ENCODE measurements at places on chromosomes 4 and X. TPM values are rescaled to one million over a fixed set of nuclear protein-coding genes. Genes with fewer than 3 reads are reported as not detected.

DNA sequence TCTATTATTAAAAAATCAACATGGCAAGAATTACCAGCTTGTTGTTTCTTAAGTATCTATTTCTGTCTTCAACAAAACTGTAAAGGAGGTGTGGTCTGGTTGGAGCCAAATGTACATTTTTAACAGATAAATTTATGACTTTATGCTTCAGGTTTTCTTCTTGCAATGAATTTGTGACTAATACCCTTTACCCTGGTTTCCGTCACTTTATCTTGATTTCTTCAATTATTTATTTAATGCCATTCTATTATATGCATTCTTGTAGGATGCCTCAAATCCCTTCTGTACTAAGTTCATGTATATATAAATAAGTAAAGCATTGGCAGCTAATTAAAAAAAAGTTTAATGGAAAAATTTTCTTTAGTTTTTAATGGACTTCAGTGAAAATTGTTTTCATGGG is 41.5 kb upstream of the ANXA3 start:
- no peak for DNase-seq
- H3K4me1 ChIP-seq = peaks cover 12% of the 10 kb centered on the region
- H3K27ac ChIP-seq = no peak overlapping the region
- no peaks in the 10 kb centered on the region for H3K27me3 ChIP-seq

DNA sequence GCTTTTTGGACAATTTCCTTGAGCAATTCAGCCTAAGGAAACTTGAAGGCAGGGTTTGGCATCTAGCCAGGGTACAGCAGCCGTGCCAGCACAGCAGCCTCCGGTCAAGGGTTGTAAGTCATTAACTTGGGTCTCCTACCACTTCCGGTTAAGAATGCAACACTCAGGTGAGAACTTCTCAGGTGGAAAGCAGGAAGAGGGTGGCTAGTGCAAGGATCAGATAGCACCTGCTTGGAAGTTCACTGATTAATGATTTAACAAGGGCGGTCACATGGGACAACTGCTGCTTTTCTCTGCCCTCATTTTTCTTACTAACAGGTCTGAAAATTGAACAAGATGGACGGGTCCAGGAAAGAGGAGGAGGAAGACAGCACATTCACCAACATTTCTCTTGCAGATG is 30.1 kb upstream of the SCOC start:
- H3K4me1 ChIP-seq = no peaks in the 10 kb centered on the region
- H3K4me3 ChIP-seq = no peak overlapping the region
- no peak for DNase-seq
- H3K36me3 ChIP-seq = no peaks in the 10 kb centered on the region

DNA sequence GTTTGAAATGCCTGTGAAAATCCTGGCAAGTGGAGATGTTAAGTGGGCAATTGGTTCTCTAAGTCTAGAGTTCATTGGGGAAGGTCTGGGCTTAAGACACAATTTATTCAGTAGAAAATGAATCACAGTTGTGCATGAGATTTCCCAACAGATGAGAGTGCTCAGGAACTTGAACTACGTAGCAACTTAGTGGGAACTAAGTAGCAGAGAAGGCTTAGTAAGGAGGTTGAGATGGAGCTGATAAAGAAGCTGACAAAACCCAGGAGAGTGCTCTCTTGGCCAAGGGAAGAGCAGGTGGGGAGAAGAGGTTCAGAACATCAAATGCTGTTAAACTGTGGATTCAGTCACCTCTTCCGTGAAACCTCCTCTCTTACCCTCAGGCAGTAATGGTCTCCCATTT is 33.0 kb downstream of the AFF1 start:
- H3K4me1 ChIP-seq = no peaks in the 10 kb centered on the region
- DNase-seq = peak; percentile 37
- H3K27me3 ChIP-seq = no peaks in the 10 kb centered on the region
- no peak overlapping the region for H3K4me3 ChIP-seq
- H3K36me3 ChIP-seq = no peaks in the 10 kb centered on the region
- H3K27ac ChIP-seq = no peak overlapping the region

DNA sequence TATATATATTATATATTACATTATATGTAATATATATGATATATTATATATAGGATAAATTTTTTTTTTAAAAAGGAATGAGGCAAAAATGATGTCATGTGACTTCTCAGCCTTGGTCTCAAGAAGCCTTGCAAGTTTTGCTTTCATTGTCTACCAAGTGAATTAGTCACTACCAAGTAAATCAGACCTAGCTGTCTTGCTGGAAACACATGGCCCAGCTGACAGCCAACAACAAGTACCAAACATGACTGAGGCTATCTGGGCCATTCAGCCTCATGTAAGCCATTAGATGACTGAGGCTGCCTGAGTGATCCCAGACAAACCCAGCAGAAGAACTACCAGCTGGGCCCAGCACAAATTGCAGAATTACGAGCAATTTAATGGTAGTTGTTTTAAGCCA is 44.9 kb downstream of the HAND2 start:
- H3K27ac ChIP-seq = no peak overlapping the region
- no peaks in the 10 kb centered on the region for H3K27me3 ChIP-seq
- DNase-seq = peak; percentile 29
- no peaks in the 10 kb centered on the region for H3K36me3 ChIP-seq

EXOC1L gene
- not detected for total RNA-seq

ENOX2 gene
- total RNA-seq = 14.5 TPM

DNA sequence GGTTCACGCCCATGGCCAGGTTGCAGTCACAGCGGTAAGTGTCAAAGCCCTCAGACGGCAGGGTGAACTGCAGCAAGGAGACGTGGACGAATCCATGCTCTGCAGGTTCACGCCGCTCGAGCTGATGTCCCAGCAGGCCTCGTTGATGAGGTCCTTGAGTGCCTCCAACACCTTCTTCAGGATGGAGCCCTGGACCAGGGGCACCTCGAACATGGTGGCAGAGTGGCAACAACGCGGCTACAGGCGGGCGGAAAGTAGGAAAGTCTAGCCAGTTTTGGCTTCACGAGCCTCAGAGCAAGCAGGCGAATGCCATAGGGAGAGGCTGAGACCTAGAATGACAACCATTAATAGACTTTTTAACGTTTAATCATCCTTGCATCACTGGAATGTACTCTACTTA is 485.9 kb downstream of the ZNF674 start:
- H3K27ac ChIP-seq = no peak overlapping the region
- H3K4me3 ChIP-seq = no peak overlapping the region
- no peaks in the 10 kb centered on the region for H3K36me3 ChIP-seq
- no peaks in the 10 kb centered on the region for H3K27me3 ChIP-seq
- DNase-seq = no peak

DNA sequence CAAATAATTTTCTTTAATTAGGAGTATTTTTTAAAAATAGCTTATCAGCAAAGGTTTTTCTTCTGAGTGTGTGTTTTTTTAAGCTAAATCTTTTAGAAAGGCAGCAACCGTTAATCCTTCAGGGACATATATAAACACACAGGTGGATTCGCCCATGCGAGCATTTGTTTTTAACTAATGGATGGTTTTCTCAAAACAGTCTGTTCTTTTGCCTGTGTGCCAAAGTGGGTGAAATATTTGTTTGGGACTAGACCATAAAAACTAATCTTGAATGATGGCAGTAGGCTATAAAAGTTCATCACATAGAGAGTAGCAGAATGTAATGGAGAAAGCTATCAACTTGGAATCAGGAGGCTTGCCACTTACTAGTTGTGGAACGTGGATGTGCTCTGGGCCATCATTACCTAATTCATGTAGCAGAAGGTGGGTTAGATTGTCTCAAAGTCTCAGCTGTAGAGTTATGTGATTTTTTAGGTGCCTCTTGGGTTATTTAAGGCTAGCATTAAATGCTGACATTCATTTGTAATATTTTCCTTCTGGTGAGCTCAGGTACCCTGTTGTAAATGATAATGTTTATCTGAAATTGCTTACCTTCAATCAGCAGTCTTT is 7.4 kb upstream of the TAPT1 start:
- no peaks in the 10 kb centered on the region for H3K27me3 ChIP-seq
- DNase-seq = no peak
- H3K36me3 ChIP-seq = no peaks in the 10 kb centered on the region

TRMT44 gene
- 12.0 TPM for total RNA-seq

- no peak overlapping the region for H3K27ac ChIP-seq
- H3K4me3 ChIP-seq = no peak overlapping the region
- no peaks in the 10 kb centered on the region for H3K27me3 ChIP-seq
- no peak for DNase-seq
- no peaks in the 10 kb centered on the region for H3K4me1 ChIP-seq
- no peaks in the 10 kb centered on the region for H3K36me3 ChIP-seq
These were observed 187.4 kb downstream of the NR3C2 start for GRCh38 chr4:148254621-148255343.

VCX2 gene
- total RNA-seq = not detected

DNA sequence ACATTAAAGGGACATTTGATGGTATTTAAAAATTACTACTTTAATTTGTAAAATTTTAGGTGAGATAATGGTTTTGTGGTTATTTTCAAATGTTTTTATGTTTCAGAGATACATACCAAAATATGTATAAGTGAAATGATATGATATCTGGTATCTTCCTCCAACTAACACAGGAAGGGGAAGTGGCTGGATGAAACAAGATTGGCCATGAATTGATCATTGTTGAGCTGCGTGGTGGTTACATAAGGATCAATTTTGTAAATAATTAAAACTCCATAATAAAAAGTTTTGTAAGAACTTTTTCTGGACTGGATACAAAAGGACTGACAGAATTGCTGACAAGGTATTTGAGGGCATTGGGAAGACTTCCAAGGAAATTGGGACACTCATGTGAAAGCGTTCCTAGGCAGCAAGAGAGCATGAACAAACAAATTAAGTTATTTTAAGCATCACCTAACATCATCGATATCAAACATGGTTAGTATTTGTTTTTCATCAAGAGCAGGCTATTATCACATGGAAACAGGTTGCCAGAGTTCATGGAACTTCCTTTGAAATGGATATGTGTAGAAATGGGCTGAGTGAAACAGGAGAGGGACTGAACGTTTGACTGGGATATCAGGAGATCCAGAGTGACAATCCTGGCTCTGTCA is 4.4 kb upstream of the PGM2 start:
- no peak overlapping the region for H3K27ac ChIP-seq

- no peaks in the 10 kb centered on the region for H3K4me1 ChIP-seq
- H3K36me3 ChIP-seq = no peaks in the 10 kb centered on the region
- no peak overlapping the region for H3K4me3 ChIP-seq
- peak; percentile 7 for DNase-seq
- no peak overlapping the region for H3K27ac ChIP-seq
These were observed 74.3 kb downstream of the IQCM start for GRCh38 chr4:149741186-149741831.

- no peaks in the 10 kb centered on the region for H3K4me1 ChIP-seq
- H3K4me3 ChIP-seq = no peak overlapping the region
- H3K27me3 ChIP-seq = no peaks in the 10 kb centered on the region
These were observed 56.9 kb downstream of the ACOX3 start for GRCh38 chr4:8383451-8384160.

DNA sequence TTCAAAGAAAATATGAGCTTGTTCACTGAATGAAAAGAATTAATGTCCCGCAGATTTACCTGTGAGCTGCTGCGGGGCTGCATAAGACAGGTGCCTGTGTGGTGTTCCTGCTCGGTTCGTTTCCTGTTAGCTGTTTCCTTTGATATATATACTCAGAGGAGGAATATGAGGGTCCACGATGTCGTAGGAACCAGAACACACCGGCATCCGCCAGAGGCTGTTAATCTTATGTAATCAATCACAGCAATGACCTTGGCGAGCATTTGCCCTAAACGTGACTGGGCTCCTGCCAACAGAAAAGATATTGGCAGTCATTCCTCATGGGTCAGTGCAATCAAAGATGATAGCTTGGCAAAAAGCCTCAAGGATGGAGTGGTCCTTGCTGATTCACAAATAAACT is 260.1 kb downstream of the EVC2 start:
- H3K4me3 ChIP-seq = no peak overlapping the region
- no peak for DNase-seq
- H3K27ac ChIP-seq = no peak overlapping the region
- H3K27me3 ChIP-seq = no peaks in the 10 kb centered on the region
- H3K36me3 ChIP-seq = no peaks in the 10 kb centered on the region

EDNRA gene
- 0.86 TPM for total RNA-seq

GLUD2 gene
- total RNA-seq = 1.6 TPM

RGN gene
- 6.2 TPM for total RNA-seq

SMIM31 gene
- total RNA-seq = not detected

OTC gene
- not detected for total RNA-seq

GRCh38 chrX:56766554-56767347 is 37.7 kb downstream of the NBDY start:
- peaks cover 24% of the 10 kb centered on the region for H3K4me1 ChIP-seq
- no peak overlapping the region for H3K4me3 ChIP-seq

RBBP7 gene
- total RNA-seq = 64.6 TPM

INTU gene
- 4.4 TPM for total RNA-seq

TMSB15B gene
- 1.4 TPM for total RNA-seq

ZNF732 gene
- 0.11 TPM for total RNA-seq

- no peaks in the 10 kb centered on the region for H3K36me3 ChIP-seq
- no peaks in the 10 kb centered on the region for H3K27me3 ChIP-seq
- DNase-seq = peak; percentile 94
- peak overlapping the region; percentile 59 for H3K27ac ChIP-seq
- no peak overlapping the region for H3K4me3 ChIP-seq
- H3K4me1 ChIP-seq = peaks cover 22% of the 10 kb centered on the region
These were observed 13.2 kb upstream of the CLDN24 start for GRCh38 chr4:183335369-183335940.

- no peak for DNase-seq
- H3K27ac ChIP-seq = no peak overlapping the region
- no peaks in the 10 kb centered on the region for H3K36me3 ChIP-seq
- H3K27me3 ChIP-seq = no peaks in the 10 kb centered on the region
These were observed 17.8 kb downstream of the PDK3 start for GRCh38 chrX:24482823-24483415.

ARHGAP24 gene
- total RNA-seq = 26.3 TPM

DNA sequence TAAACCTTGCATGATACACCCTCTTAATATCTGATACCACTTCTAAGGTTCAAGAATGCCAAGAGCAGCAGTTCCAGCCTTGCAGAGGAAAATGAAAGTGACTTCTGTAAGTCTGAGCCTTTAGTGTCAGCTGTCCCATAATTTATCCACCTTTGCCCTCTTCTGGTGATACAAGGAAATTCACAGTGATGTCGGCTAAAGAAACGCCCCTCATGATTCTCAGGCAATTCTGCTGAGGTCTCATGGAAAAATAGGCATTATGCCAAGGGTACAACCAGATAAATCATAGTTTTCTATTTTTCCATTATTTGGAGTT is 172.2 kb upstream of the CXCL13 start:
- H3K4me1 ChIP-seq = no peaks in the 10 kb centered on the region
- H3K27me3 ChIP-seq = peaks cover 36% of the 10 kb centered on the region
- peak; percentile 59 for DNase-seq
- no peaks in the 10 kb centered on the region for H3K36me3 ChIP-seq
- H3K27ac ChIP-seq = no peak overlapping the region

KDR gene
- not detected for total RNA-seq

DNA sequence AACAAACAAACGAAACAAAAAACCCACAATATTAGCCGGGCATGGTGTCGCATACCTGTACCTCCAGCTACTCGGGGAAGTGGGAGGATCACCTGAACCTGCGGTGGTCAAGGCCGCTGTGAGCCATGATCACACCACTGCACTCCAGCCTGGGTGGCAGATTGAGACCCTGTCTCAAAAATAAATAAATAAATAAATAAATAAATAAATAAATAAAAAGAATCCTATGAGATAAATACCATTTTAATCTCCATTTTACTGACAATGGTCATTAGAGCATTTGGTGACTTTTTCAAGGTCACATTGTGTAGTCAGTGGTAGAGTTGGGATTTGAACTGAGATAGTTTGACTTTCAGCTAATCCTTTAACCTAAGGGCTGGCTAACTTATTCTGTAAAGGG is 11.4 kb downstream of the TRPC5 start:
- no peaks in the 10 kb centered on the region for H3K4me1 ChIP-seq
- DNase-seq = no peak
- H3K27me3 ChIP-seq = no peaks in the 10 kb centered on the region
- H3K36me3 ChIP-seq = no peaks in the 10 kb centered on the region
- H3K4me3 ChIP-seq = no peak overlapping the region

- no peak overlapping the region for H3K4me3 ChIP-seq
- no peaks in the 10 kb centered on the region for H3K4me1 ChIP-seq
- no peak overlapping the region for H3K27ac ChIP-seq
- H3K27me3 ChIP-seq = no peaks in the 10 kb centered on the region
These were observed 60.6 kb upstream of the CFAP47 start for GRCh38 chrX:35858906-35859305.
